GM12878 (cell line): ENCODE measurements at places on chromosomes 16 and 17.

DNA sequence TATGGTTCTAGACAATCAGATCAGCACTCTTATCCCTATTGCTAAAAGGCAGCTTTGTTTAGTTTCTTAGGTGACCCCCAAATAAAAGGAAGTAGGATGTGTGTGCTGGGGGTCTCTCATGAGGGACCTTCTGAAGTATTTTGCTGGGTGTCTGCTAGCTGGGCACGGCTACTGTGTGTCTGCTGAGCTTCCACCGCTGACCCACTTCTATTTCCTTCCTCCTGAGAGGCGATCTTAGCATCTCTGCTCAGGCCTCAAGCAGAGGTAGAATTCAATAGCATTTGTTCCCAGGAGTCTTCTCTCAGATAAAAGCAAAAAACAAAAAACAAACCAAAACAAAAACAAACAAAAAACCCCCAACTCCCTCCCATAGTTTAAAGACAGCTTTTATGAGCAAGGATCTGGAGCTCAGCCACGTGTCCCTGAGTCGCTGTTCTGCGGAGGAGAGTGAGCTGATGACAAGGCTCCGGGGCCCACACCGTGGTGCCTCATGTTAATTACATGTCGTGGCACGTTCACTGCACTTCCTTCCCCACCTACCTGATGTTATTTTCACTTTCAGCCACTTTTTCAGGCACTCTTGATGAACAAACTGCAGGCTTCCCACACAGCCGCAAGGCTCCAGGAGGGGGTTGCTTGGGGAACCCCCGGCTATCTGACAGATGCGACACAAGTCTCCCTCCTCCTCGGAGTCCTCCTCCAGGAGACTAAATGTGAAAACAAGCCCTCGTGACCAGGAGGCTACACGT lies 83.5 kb downstream of the MARCHF10 start:
- DNase-seq, result peak; percentile 91

- DNase-seq, result no peak
Measured at GRCh38 chr17:8593276-8593675, 37.2 kb downstream of the MYH10 start.

- no peak for DNase-seq
Measured at GRCh38 chr16:66231452-66232160, 134.9 kb upstream of the CDH5 start.

GRCh38 chr16:69763599-69763942 lies 1.4 kb downstream of the WWP2 start:
- no peak for DNase-seq

GRCh38 chr17:40645943-40646342 lies 1.7 kb downstream of the SMARCE1 start:
- no peak for DNase-seq
